AG04449 (cell line): ENCODE measurements at places on chromosomes 4 and X.

DNA sequence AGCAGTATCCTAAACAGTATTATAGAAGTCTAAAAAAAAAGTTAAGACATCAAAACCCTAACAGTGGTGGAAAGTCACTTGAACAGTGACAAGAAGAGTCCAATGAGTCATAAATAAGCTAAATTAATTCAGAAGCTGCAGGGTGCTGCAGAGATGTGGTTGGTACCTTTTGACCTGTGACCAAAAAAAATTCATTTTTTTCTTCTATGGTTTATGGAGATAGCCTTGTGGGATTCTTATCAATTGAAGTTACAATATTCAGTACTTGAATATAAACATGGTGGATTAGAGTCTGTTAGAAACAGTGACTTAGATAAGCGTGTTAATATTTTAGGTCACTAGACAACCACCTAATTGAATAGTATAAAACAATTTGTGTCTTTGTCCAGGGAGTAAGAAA, 35.4 kb downstream of the CCSER1 start:
- DNase-seq: no peak

- no peak for DNase-seq
Observed at GRCh38 chr4:152635851-152636250, 43.9 kb downstream of the TMEM154 start.

DNA sequence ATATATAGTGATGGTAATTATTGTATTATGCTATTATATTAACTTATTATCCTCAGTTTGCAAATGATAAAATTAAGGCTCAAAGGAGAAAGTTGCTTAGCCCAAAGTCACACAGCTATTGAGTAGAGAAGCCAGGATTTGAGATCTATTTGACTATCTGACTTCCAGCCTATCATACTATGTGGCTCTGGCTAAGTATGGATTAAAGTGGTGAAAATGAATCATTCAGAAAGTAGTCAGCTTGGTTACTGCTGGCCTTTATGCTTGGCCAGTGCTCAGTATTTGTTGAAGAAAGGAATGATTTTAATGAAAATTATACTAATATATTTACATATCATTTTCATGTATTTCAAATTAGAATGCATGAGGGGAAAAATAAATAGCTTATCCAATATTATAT, 219.8 kb downstream of the SHROOM3 start:
- DNase-seq: no peak

GRCh38 chrX:54447461-54447860, 7.3 kb downstream of the TSR2 start:
- no peak for DNase-seq

DNA sequence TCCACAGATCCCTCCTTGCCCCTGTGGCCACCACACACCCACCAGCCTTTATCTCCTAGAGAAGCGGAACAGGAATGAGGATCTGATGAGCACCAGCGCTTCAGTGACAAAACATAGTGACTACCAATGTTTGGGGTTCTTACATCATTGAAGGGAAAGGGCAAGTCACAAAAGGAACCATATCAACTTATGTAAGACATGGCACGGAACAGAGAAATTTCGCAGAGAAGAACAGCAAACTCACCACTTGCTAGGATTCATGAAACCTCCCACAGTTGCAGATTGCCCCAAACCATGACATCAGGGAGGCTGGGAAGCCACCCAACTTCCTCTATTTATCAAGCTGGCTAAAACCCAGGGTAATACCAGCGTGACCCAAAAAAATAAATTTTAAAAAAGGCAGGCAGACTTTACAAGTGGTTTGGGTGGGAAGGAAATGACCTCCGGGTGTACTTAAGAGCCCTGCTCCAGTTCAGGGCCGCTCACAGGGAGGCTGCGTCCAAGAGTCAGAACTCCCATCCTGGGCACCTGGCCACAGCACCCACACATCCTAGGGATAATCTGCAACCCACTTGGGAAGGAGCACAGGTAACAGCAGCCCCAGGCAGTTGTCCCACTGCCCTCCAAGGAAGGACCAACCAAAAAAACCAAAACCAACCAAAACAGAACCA, 36.0 kb downstream of the ADGRG2 start:
- DNase-seq: no peak

GRCh38 chrX:43750248-43750676, 94.2 kb downstream of the MAOA start:
- DNase-seq: no peak

GRCh38 chr4:125091-125771, 930 bp downstream of the ZNF718 start:
- DNase-seq: no peak

GRCh38 chr4:115671581-115671980, 558.2 kb upstream of the NDST4 start:
- DNase-seq: no peak

DNA sequence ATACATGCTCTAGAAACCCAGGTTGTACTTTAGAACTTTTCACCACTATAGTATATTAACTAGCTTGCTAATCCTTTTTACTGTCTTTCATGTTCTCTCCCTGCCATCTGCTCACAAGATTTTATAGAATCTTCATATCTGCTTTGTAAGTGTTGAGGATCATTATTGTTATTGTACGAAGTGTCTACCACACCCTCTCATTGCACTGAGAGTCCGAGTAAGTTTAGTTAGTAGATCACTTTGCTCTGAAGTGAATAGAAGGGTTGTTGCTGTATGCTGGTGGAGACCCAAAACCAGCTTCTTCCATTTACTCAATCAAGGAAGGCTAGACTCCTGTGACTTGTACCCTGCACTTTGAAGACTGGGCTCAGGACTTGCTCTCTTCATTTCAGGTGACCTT, 17.1 kb downstream of the GAB1 start:
- DNase-seq: no peak
